GM19239 (cell line): ENCODE measurements at places on chromosomes 7 and 10.

- no peak for DNase-seq
Measured at GRCh38 chr7:123535517-123535916, 1.1 kb upstream of the IQUB start.

DNA sequence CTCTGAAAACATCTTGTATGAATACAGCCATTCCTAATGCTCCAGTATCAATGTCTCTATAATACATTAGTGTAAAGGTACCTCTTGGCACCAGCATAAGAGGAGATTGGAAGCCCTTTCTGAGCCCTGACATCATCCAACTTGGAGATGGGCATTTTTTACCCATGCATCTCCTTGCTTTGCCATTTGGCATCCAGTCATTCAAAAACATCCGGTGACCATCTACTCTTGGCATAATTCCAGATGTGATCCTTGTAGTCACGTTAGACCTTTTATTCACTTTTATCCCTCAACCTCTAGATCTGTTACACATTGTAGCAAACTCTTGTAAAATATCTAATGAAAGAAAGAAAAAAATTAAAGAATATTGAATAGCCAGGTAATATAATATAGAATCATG is 17.9 kb upstream of the SGMS1 start:
- no peak for DNase-seq

DNA sequence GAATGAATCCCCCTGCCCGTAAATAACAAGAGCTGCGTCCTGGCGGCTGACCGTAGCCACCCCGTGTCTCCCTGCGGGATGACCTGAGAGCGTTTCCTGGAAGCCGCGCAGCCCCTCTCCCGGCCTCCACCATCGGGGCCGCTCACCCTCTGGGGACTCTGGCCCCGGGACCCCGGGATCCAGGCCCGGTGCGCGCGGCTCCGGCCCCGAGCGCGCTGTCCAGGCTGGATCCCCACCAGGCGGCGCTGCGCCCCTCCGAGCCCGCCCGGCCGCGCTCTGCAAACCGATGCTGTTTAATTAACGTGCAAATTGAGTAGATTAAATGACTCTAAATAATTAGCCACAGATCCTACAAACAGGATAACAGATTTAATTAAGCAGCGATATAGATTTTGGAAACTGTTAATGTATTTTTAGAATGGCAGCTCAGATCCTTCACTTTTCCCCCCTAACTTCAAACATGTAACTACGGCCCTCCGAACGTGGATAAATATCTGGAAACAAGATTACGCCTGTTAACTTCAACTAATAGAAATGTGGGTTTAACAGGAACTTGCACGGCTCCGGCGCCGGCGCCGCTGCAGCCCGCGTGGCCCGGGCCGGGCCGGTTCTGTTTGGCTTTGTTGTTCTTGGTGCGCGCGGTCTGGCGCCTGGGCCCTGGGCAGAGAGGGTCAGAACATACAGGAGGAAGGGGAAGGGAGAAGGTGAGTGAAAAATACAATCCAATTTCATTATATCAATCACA is 7.1 kb upstream of the UNCX start:
- DNase-seq = no peak

DNA sequence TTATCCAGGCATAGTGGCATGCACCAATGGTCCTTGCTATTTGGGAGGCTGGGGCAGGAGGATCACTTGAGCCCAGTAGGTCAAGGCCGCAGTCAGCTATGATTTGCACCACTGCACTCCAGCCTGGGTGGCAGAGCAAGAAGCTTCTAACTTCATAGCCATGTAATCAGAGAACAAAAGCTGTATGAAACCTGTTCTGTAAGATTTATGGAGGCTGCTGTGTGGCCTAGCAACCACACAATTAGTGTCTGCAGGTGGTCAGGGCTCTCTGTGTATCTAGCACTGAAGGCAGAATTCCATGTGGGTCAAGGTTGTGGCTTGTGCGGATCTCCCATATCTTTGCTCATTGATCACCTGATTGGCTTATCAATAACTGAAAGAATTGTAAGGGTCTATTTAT is 221.5 kb upstream of the FOXK1 start:
- no peak for DNase-seq

DNA sequence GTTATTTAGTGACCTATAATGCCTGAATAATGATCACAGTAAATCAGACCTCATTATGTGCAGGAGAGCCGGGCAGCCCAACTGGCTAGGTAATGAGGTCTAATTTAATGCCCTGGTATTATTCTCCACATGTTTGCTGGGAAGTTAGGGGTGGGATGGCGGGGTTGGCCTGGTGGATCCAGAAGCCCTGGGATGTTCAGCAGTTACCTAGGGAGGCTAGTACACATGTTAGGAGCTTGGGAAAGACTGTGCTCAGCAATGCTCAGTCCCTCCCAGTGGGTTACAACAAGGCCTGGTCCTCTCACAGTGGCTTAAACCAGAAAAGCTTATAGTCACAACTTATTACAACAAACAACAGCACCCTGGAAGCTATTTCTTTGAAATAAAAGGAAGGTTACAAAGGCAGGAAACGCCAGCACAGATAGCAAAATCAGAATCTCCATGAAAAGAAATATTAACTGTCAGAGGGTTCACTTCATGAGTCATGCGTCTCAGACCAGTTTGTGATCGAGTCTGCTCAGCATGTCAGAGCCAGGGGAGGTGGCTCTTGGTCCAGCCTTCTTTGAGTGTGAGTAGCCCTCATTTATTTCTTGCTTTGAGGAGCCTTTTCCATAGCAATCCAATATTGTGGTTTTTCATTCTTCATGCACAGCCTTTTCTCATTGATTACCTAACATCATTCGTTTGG is 418.6 kb upstream of the NPVF start:
- DNase-seq = no peak

DNA sequence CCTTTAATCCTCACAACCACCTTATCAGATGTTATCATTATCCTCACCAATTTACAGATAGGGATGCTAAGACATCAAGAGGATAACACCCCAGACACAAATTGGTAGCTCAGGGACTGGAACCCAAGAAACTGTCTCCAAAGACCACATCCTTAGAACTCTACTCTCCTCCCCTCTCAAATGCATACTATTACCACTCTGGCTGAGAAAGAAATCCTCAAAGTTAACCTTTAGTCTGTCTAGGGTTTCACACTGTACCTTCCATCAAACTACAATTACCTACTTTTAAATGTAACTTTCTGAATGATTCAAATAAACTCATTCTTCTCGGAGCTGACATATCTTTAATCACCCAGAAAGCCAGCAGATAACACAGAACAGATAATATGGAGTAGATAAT is 6.6 kb downstream of the EZH2 start:
- DNase-seq = no peak

DNA sequence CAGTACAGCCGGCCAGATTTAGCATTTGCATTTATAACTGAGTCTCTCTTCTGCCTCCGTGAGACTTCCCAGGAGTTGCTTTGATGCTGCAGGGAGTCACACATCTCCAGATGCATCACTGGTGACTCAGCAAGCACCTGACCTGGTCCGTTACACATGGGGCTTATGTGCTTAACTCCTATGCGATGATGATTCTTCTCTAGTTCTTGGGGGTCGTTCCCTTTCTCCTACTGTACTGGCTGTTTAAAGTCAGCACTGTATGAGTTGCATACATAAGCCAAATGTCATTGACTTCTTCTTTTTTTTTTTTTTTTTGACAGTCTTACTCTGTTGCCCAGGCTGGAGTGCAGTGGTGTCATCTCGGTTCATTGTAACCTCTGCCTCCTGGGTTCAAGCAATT is 13.0 kb upstream of the AKR1E2 start:
- DNase-seq = no peak

DNA sequence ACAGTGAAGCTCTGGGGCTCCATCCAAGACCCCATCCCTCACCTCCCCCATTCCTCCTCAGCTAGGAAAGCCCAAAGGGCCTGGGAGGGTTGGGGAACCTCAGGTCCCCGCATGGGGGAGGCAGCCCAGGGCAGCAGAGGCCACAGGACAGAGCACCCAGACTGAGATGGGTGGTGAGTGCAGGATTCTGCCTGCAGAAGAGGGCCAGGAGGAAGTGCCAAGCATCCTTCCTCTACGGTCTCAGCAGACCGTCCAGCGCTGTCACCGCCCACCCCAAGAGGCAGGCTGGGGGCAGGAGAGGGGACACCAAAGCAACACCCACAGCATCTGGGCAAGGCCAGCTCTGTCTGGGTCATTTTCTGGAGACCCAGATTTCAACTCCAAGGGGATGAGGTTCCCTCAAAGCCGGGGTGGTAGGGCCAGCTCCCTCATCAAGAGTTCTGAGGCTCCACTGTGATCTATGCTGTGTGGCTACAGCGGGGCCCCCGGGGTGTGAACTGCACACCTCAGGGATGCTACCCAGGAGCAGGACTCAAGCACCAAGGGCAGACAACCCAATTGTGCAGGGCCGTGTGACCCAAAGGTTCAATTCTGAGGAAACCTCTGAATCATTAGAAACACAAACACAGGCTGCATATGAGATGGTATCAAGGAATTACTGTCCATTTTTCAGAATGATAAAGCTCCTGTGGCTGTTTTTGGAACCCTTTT is 46.8 kb downstream of the CAMK2B start:
- no peak for DNase-seq

GRCh38 chr7:107953924-107954303 is 49.0 kb downstream of the LAMB1 start:
- DNase-seq = no peak

DNA sequence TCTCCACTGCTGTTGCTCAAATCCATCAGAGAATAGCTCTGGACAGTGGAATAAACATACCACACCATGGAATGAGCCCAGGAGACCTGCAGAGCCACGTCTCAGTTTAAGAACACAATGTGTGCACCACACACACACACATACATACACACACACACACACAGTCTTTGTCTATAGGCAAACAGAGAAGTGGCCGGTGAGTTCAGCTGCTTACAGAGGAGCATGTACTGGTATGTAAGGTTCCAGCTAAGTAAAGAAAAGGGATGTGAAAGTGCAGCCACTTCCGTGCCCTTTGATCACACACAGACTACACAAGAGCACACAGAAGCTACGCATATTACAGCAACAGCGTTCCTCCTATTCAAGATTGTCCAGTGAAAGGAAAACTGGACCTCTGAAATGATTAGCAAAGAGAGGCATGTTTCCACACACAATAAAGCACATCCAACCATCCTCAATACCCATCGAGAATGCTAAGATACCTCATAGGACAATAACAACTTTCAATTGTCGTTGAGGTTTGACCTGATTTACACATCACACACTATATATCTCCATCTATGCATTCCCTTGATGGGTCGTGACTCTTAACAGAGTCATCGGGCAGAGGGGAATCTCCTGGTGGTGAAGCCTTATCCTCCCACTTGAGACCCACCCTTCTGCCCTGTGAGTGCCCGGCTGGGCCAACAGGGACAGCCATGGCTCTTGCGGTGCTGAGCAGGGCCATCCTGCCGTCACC is 23.6 kb downstream of the SLC35B4 start:
- DNase-seq = peak; percentile 43

DNA sequence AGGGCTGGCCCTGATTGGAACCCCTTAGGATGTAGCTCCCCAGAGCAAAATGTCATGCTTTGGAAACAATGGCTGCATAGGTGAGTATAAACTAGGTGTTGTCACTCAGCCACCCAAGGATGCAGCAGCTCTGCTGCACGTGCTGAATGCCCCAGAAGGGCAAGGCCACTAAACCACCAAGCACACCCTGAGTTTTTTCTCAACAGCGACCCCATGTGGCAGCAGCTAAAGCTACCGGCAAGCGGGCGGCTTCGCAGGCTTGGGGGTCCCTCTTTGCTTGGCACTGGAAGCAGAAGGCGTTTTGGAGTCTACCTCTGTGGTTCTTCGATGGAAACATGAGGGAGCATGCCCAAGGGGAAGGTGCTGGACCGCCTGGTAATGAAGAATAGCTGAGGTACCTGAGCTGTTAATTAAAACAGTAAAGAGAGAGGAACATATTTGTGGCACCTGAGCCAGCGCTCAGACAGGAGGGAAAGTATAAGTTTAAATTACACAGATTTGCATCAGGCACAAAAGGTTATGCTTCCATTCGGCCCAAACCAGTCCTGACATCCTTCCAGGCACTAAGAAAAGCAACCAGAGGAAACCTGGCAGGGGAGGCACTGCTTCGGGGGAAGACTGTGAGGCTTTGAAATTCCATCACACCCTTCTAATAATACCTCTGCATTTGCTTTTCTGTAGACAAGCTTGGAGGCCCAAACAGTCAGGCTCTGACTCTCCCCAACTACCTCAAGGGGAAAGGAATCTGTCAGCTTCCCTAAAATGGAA is 152.1 kb downstream of the GFRA1 start:
- no peak for DNase-seq

DNA sequence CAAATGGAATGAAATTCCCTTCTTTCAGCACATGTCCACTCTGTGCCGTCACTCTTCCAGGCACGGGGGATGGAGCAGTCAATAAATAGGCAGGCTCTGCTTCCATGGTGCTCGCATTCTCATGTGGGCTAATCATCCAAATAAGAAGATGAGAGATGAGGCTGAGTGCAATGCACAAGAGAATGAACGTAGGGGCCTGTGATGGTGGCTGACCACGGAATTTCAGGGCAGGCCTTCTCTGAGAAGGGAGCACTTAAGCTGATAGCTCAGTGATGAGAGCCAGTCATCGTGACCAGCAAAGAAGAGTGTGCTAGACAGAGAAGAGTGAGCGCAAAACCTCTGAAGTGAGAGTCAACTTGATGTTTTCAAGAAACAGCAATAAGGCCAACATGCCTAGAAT is 47.9 kb downstream of the TAF3 start:
- no peak for DNase-seq

GRCh38 chr7:101543846-101544245 is 85.2 kb downstream of the MYL10 start:
- no peak for DNase-seq

DNA sequence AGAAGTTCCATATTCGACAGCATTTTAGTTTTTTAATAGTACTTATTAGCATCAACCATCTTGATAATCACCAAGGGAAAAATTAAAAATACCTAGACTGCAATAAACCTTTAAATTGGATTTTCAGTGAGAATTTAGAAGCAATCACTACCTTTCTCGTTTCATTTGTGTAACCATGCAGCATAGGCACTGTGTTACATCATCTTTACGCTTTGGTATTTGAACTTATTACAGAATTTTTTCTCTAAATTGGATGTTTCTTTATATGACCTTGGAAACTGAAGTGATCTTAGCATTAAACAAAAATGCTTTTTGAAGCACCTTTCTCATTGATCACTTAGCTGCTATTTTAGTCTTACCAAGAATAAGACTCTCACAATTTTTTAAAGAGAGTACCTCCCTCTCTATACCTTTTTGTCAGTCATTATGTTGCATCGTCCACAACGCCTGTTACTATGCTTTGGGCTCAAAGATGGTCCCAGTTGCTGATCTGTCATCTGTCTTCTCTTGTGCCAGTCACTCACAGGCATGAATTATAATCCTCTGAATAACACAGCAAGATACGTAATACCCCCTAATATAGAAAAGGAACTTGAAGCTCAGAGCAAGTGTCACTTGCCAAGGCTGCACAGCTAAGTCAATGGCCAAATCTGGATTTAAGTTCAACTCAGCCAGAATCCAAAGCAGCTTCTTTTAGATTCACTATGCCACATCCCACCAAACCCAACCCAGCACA is 19.6 kb upstream of the ASCC1 start:
- no peak for DNase-seq

DNA sequence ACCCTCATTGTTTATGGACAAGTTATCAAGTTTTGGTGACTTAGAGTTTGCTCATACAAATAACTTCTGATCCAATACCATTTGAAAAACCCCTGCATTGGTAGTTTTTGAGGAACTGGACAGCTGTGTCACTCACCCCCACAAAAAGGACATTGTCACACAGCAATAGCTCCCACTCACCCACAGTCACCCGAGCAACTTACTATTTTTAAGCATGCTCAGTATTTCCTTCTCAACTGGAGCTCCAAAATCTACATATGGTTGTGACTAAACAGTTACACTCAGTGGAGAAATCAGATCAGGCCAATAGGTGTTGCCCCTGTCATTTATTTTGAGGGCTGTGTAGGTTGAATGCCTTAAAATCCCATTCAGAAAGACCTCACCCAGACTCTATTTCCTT is 165.2 kb upstream of the AUTS2 start:
- no peak for DNase-seq
